CD4-positive, alpha-beta T cell (primary cell): ENCODE measurements at places on chromosomes 12 and 14.

GRCh38 chr14:33634631-33635030, 316.2 kb downstream of the EGLN3 start:
- DNase-seq, result no peak

GRCh38 chr12:124497658-124498057, 69.8 kb downstream of the NCOR2 start:
- DNase-seq, result no peak

DNA sequence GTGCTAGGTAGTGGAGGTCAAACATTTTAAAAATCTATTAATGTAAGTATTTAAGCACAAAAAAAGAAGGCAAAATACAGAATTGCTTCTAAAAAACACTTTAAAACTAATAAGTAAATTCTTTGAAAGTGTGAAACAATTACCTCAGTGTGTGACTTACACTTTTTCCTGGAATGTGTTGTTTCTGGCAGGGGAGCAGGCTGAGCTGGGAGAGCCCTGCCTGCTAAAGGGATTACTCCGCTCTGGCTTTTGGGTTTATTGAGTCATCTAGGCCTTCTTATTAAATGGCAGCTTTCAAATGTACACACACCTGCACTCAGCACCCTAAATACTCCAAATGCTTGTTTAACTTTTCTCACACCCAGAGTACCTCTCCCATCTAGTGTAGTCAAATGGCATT, 279.8 kb downstream of the AKAP6 start:
- DNase-seq, result no peak

GRCh38 chr12:117774941-117775775, 193.6 kb downstream of the KSR2 start:
- no peak for DNase-seq
